ENCODE measurements at places on chromosomes 5 and 9. TPM values are rescaled to one million over a fixed set of nuclear protein-coding genes. Genes with fewer than 3 reads are reported as not detected.

Gene ADAMTSL1
- total RNA-seq: not detected

Gene GPR151
- not detected for total RNA-seq

Gene CNTFR
- total RNA-seq: not detected

Gene IL7R
- total RNA-seq: 961 TPM

DNA sequence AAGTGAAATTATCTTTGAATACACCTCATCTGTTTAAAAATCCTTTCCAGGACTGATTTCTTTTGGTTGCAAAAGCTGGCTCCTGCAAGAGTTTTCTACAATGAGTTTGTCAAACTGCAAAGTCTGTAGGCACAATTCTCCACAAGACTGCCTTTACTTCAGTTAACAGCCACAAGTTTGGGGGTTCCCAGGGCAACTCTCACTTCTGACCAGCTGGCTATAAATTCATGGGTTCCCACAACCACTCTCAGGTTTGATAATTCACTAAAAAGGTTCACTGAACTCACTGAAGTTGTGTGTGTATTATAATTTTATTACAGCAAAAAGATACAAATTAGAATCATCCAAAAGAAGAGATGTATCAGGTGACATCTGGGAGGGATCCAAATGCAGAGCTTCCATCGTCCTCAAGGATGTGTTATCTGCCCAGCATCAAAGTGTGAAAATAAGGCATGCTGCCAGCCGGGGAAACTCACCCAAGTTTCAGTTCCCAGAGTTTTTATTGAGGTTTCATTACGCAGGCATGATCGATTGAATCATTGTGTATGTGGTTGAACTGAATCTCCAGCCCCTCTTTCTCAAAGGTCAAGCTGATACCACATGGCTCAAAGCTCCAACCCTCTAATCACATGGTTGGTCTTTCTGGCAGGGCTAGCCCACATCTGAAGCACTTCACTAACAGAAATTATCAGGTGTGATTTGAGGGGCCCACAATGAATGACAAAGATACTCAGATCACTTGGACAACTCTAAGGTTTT is 19.0 kb upstream of the PSIP1 start:
- no peak for DNase-seq

DNA sequence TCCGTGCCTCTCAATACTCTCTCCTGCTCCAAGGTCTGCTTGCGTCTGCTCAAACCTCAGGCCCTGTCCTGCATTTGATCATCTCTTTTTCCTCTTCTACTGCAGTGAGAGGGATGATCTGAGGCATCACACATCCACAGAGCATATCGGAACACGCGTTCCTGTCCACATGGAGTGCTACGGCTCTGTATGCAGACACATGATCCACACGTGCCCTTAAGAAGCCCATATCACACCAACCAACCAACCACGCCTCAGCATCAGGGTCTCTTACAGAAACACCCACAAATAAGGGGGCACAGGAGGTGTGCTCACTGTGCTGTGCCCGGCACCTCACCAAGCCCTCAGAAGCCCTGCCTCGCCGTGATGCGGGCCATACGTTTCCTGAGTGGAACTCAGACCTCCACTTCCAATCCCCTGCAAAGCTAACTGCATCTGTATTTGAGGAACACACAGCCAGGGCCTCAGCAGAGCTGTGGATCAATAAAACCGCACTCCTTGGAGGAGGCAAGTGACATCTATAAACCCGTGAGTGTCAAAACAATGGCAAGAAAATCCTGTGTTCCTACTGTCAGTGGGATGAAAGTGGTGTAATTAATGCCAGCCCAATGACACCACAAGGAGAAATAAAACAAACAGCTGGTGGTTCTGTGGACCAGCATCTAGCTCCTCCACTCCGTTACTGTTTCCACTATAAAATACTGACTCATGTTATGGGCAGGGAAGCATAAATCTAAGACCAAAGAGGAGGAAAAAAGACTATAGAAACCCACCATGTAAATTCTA is 40.4 kb downstream of the AK8 start:
- no peak for DNase-seq

GRCh38 chr5:177293819-177294581 is 9.5 kb downstream of the RAB24 start:
- no peak for DNase-seq

- no peak for DNase-seq
Observed at GRCh38 chr5:1784197-1785050, 15.2 kb downstream of the MRPL36 start.

GRCh38 chr9:84138541-84138940 is 157.9 kb downstream of the RMI1 start:
- DNase-seq: no peak

- DNase-seq: peak; percentile 16
Observed at GRCh38 chr5:16464664-16465543, 696 bp downstream of the ZNF622 start.

All from T-cell (primary cell).